ENCODE measurements at places on chromosomes 2 and 18.

- no peak for DNase-seq
These were observed 159.7 kb upstream of the ZNF236 start for GRCh38 chr18:76662626-76663025.

GRCh38 chr2:230666885-230667712 lies 45.5 kb upstream of the CAB39 start:
- DNase-seq: no peak

- DNase-seq: no peak
These were observed 617 bp downstream of the FOSL2 start for GRCh38 chr2:28393114-28393836.

DNA sequence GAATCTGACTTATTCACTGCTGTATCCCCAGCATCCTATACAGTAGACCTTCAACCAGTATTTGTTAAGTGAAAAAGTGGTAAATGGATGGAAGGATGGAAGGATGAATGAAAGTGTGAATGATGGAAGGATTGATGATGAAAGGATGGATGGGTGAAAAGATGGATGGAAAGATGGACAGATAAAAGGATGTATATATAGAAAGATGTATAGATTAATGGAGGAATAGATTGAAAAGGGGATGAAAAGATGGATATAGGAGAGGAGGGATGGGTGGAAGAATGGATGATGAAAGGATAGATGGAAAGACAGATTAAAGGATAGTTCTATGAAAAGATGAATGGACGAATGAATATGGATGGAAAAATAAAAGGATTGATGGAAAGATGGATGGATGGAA lies 50.0 kb downstream of the PSD4 start:
- no peak for DNase-seq

GRCh38 chr2:19899985-19900930 lies 1.5 kb downstream of the TTC32 start:
- DNase-seq: no peak

DNA sequence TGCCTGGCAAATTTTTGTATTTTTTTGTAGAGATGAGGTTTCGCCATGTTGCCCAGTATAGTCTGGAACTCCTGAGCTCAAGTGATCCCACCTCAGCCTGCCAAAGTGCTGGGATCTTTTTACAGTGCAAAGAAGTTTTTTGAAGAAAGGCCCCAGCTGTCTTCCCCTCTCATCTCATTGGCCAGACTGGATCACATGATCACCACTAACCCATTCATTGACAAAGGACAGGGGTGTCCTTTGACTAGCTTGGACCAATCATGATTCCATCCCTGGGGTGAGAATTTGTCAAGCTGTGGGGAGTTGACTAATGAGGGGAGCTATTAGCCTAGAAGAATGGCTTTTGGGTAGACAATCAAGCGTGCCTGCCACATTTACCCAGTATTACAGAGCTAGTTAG lies 232.9 kb upstream of the TANK start:
- no peak for DNase-seq
